Type B pancreatic cell (in vitro differentiated cells): ENCODE measurements at places on chromosomes 13 and 19. TPM values are rescaled to one million over a fixed set of nuclear protein-coding genes. Genes with fewer than 3 reads are reported as not detected.

DNA sequence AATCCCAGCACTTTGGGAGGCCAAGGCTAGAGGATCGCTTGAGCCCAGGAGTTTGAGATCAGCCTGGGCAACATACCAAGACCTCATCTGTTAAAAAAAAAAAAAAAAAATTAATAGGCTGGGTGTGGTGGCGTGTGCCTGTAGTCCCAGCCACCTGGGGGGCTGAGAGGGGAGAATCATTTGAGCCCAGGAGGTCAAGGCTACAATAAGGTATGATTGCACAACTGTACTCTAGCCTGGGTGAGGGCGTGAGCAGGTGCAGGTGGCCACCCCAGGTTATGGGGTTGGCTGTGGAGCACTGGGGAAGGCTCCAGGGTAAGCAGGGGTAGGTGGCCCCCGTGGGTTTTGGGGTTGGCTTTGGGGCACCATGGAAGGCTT lies 33.9 kb downstream of the MCF2L start:
- peak overlapping the region; percentile 34 for H3K27ac ChIP-seq
- H3K36me3 ChIP-seq: peaks cover 4% of the 10 kb centered on the region
- H3K27me3 ChIP-seq: no peaks in the 10 kb centered on the region
- H3K4me1 ChIP-seq: peaks cover 36% of the 10 kb centered on the region
- DNase-seq: no peak

DNA sequence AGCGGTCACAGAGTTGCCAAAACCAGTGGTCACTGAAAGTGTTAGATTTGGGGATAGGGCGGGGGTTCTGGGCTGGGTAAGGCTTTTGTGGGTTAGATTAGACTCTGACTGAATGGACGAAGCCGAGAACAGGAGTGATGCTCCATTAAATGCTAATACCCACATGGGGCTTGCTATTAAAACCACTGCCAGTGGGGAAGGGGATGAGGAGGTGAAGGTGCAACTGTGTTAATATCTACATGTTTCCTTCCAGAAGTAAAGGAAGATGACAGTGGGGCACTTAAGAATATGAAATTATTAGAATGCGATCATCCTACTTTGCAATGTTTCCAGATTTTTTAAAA lies 573 bp upstream of the ZNF614 start:
- peak overlapping the region; percentile 98 for H3K27ac ChIP-seq
- H3K4me3 ChIP-seq: peak overlapping the region; percentile 96
- peaks cover 19% of the 10 kb centered on the region for H3K4me1 ChIP-seq
- H3K36me3 ChIP-seq: peaks cover 65% of the 10 kb centered on the region

ALOX5AP gene
- total RNA-seq: 0.31 TPM in 1 of 2 replicates, not detected in the other

- no peaks in the 10 kb centered on the region for H3K27me3 ChIP-seq
- peaks cover 8% of the 10 kb centered on the region for H3K36me3 ChIP-seq
- peaks cover 68% of the 10 kb centered on the region for H3K4me1 ChIP-seq
- peak overlapping the region; percentile 78 for H3K4me3 ChIP-seq
Observed at GRCh38 chr13:98483601-98484288, 93.2 kb downstream of the STK24 start.

CCDC8 gene
- 22.1 and 29.3 TPM in 2 replicates for total RNA-seq

DNA sequence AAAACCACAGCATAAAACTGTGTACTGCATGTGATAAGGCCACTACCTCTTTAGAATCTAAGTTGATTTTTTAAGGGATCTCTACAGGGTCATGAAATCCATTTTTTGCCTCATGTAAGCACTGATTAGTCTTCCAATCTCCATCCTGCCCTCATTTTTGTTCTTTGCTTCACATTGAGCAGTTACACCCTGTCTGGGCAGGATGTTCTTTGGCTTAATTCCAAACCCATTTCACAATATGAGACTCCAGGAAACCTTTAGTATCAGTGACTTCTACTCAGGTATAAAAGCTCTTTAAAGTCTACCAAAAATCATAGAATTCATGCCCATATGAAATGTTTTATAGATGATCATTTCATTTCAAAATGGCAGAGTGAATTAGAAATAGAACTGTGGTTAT lies 592.6 kb downstream of the TBC1D4 start:
- no peak overlapping the region for H3K27ac ChIP-seq
- H3K36me3 ChIP-seq: no peaks in the 10 kb centered on the region
- no peak for DNase-seq
- H3K4me3 ChIP-seq: no peak overlapping the region
- no peaks in the 10 kb centered on the region for H3K27me3 ChIP-seq
- peaks cover 8% of the 10 kb centered on the region for H3K4me1 ChIP-seq

DNA sequence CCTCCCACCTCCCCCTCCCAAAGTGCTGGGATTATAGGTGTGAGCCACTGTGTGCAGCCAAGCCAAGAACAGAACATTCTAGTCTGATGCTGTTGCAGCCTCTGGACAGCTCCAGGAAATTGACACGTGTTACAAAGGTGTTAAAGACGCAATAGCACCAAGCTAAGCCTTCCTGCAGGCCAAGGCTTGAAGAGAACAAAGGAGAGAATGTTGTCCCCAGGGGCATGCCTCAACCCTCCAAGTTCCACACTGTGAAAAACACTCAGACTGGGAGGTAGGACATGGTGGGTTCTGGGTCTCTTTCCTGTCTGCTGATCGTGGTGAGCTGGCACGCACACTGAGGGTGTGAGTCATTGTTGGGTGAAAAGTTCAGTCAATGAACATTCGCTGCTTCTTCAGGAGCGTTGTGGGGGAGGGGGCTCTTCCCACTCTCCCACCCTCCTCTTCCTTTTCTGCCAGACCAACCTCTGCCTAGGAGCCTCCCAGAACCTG lies 5.3 kb upstream of the PTPRS start:
- DNase-seq: no peak
- no peak overlapping the region for H3K4me3 ChIP-seq
- no peaks in the 10 kb centered on the region for H3K4me1 ChIP-seq
- H3K27ac ChIP-seq: no peak overlapping the region

GRCh38 chr13:22212576-22212975 lies 541.7 kb downstream of the FGF9 start:
- no peak for DNase-seq
- H3K36me3 ChIP-seq: no peaks in the 10 kb centered on the region
- H3K27ac ChIP-seq: no peak overlapping the region
- peaks cover 20% of the 10 kb centered on the region for H3K4me1 ChIP-seq
- H3K27me3 ChIP-seq: peaks cover 13% of the 10 kb centered on the region
- H3K4me3 ChIP-seq: no peak overlapping the region

- H3K4me3 ChIP-seq: no peak overlapping the region
- H3K4me1 ChIP-seq: no peaks in the 10 kb centered on the region
Observed at GRCh38 chr19:646779-647565, 7.3 kb downstream of the FGF22 start.

DNA sequence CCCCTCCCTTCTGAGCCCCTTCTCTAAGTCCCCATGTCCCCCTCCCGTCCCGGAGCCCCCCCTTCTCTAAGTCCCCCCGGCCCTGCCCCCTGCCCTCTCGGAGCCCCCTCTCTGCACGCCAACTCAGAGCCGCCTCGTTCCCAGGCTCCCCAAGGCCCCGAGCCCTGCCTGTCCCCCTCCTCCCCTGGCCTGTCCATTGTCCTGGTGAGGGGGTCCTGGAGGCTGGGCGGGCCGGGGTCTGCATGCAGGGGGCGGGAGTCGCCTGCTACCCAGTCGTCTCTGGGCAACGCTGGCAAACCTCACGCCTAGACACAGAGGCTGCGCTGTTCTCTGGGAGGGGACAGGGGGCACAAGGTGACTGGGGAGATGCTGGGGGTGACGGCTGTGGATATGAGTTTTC lies 39.2 kb upstream of the SEMA6B start:
- H3K27ac ChIP-seq: no peak overlapping the region
- H3K4me3 ChIP-seq: peak overlapping the region; percentile 77
- DNase-seq: no peak
- H3K27me3 ChIP-seq: peaks cover 18% of the 10 kb centered on the region

NKPD1 gene
- 0.56 and 1.3 TPM in 2 replicates for total RNA-seq

IZUMO2 gene
- not detected in 2 replicates for total RNA-seq

EPS8L1 gene
- total RNA-seq: 54.0 and 116 TPM in 2 replicates

CARM1 gene
- 81.9 and 104 TPM in 2 replicates for total RNA-seq

- H3K27me3 ChIP-seq: no peaks in the 10 kb centered on the region
- H3K4me3 ChIP-seq: no peak overlapping the region
- H3K4me1 ChIP-seq: no peaks in the 10 kb centered on the region
- no peak for DNase-seq
- H3K27ac ChIP-seq: peak overlapping the region; percentile 13
Observed at GRCh38 chr13:75569576-75569975, 20.0 kb downstream of the UCHL3 start.

SPIB gene
- 2.6 and 3.0 TPM in 2 replicates for total RNA-seq

DNA sequence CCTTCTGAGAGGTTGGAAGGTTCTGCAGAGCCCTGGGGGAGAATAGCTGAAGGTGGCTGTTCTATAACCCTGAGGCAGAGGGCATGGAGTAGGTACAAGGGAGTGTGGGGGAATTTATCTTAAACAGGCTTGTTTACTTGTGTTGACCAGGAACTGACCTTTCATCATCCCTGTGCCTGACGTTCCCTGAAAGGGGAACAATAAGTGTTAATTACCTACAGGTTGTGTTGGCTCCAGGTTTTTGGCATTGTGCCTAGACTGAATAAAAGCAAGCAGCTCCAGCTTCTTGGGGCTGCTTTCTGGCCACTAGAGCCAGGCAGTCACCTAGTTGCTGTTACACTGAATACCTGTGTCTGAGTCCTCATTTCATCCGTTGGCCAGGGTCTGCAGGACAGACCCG lies 60.0 kb downstream of the ZNF627 start:
- H3K36me3 ChIP-seq: peaks cover 48% of the 10 kb centered on the region
- no peak overlapping the region for H3K4me3 ChIP-seq
- DNase-seq: no peak
- no peaks in the 10 kb centered on the region for H3K4me1 ChIP-seq
- H3K27me3 ChIP-seq: no peaks in the 10 kb centered on the region

DNA sequence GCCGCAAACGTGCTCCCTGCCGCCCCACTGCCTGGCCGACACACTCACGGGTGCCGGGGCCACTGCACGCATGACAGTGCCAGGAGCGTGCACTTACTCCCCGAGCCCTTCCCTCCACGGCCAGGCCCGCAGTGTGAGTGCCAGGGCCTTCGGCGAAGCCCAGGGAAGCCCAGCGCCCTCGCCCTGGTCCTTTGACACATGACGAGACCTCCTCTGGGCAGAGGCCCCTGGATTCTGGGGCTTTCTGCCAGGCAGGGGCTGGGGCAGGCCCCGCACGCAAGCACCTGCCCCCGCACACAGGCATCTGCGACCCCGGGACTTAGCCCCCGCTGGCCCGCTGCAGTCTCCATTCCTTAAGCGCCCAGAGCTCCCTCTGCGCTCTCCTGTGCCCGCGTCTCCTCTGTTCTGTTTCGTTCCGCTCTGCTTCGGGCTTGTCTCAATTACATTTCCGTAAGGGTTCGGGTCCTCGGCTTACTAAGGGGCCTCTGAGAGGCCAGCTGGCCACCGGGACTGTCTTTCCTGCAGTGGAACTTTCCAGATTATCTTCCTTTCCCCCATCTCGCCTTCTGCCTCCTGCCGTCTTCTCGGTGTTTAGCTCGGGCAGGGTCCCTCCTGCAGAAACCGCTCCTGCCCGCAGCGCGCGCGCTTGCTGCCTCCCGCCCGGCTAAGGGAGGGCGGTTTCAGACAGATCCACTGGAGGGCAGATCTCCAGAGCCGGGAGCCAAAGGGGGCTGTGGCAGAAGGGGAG lies 98.8 kb downstream of the ING1 start:
- peaks cover 12% of the 10 kb centered on the region for H3K27me3 ChIP-seq
- H3K36me3 ChIP-seq: no peaks in the 10 kb centered on the region
- H3K4me1 ChIP-seq: peaks cover 19% of the 10 kb centered on the region
- no peak for DNase-seq

- H3K4me1 ChIP-seq: no peaks in the 10 kb centered on the region
- no peak overlapping the region for H3K27ac ChIP-seq
- H3K4me3 ChIP-seq: no peak overlapping the region
- no peaks in the 10 kb centered on the region for H3K36me3 ChIP-seq
- no peak for DNase-seq
Observed at GRCh38 chr13:57418067-57418677, 213.4 kb upstream of the PCDH17 start.

DNA sequence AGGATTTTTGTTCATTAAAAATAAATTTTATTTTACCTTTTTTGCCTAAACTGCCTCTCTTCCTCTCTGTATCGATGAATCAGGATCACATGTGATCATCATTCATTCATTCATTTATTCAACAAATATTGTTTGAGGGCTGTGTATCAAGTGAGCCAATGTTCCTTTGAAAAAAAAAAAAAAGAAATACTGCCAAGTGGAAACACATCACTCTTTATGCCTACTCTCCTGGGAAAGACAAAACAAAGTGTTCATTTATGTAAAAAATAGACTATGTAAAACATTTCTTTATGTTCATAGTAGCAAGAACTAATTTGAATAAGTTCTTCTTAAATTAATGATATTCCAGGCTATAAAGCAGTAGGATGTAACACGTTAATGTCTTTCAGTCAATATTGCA lies 233.1 kb downstream of the POSTN start:
- no peaks in the 10 kb centered on the region for H3K36me3 ChIP-seq
- H3K4me1 ChIP-seq: no peaks in the 10 kb centered on the region
- no peak overlapping the region for H3K27ac ChIP-seq
